ENCODE measurements at places on chromosomes 5 and 9.

DNA sequence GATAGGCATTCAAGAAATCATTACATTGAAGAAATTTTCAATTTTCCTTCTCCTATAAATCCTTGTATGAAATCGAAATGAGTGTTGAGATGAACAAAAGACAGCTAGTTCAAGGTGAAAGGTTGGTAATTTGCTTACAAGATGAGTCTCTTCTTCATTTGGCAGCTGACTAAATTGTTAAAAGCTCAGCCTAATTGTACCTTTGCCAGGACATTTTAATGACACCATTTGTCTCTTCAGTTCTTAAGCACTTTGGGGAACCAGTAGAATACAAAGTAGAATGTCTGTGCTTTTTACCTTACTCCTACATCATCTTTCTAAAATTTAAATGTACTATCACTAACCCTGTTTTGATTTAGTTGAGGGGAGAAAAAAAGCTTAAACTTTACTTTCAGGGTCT lies 59.4 kb downstream of the GRAMD2B start:
- DNase-seq, result no peak

DNA sequence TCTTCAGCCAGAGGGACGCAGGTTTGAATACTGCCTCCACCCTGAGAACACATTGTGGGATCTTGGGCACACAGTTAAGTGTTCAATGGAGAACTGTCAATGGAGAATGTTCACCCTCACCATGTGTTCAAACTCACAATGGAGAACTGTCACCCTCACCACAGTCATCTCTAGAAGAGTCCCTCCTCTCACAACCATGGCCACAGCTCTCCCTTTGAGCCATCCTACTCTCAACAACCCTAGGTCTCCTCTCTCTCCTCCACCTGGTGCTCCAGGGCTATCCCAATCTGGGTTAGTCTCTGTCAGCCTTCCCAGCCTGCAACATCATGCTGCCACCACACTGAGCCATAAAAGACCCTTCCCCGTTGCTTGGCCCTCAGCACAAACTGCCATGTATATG lies 36.3 kb upstream of the HAND1 start:
- DNase-seq, result no peak

GRCh38 chr9:91803151-91803940 lies 146.7 kb downstream of the ROR2 start:
- DNase-seq, result no peak

GRCh38 chr9:88084357-88085183 lies 53.7 kb downstream of the SPATA31C2 start:
- no peak for DNase-seq

GRCh38 chr5:54645882-54646355 lies 128.4 kb downstream of the SNX18 start:
- no peak for DNase-seq

DNA sequence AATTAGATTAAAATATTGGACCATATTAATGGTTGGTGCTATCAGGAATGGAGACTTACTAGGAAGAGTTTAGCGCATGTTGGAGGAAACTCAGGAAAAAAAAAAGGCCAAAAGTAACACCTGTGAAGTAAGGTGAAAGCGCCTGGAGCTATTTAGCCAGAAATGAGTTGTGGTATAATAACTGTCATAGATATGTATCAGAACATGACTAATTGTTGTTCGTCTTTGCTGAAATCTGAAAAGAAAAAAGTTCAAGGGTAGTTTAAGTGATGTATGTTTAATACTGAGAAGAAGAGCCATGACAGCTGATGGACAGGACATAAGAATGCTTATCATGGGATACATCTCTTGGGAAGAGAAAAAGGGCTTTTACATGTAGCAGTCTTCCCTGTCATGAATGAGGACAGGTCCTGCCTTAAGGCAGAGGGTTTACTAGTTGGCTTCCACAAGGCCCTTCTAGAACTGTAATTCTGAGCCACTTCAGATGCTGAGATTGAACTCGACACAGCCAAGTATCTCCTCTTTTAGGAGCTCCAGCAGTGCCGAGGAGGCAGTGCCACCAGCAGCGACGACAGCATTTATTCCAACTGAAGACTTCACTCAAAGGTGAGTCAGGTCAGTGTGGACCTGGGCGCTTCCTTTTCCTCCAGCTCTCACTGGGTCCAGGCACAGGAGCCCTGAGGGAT lies 940 bp upstream of the CAMK4 start:
- DNase-seq, result peak; percentile 40

DNA sequence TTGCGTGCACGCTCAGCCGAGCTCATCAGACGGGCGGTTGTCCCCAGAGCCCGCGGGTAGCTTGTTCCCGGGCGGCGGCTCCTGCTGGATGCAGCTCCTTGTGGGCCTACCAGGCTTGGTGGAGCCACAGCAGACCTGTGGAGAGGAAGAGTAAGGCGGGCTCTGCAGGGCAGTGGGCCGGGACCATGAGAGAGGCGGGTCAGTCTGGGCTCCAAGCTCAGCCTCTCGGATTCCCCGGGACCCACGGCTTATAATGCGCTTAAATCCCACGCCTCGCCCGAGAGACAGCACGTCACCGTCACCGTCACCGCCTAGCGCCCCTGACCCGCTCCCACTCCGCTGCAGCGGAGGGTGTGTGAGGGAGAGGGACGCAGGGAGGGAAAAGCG lies 1.9 kb upstream of the ANKRD18A start:
- peak; percentile 15 for DNase-seq

GRCh38 chr9:98094316-98094715 lies 24.7 kb downstream of the TRIM14 start:
- no peak for DNase-seq
